ENCODE measurements at places on chromosomes 6 and 20.

GRCh38 chr20:46938434-46938833 lies 43.8 kb downstream of the EYA2 start:
- no peak for DNase-seq

DNA sequence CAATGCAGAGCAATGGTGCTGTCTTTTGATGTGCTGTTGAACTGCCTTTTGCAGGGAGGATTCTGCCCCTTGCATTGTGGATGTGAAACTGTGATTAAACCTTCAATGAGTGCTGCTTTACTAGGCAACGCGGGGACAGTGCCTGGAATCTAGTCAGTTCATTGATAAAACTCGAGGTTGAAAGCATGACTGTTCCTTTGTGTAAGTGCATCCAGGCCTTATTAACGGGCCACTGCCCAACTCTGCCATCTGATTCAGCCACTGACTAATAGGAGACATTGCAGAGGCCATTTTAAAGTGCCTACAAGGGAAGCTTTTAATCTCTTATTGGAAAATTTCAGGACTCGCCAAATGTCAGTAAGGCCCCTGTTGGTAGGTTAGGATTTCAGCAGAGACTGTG lies 49.3 kb downstream of the SLC35F1 start:
- no peak for DNase-seq

DNA sequence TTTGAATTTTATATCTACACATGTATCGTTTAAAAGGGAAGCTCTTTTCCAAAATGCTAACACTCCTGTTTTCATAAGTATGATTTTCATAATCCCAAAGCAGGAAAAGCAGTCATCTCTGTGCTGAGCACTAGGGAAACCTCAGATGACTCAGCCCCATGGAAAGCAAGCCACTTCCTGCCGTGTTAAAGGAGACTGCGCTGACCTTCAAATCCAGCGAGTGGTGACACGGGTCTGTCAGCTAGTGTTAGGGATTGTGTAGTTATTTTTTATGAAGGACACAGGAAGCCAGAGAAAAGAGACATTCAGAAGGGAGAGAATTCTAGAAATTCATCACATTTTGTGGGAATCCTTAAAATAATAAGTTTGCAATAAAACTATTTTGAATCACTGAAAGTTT lies 57.0 kb upstream of the CD93 start:
- no peak for DNase-seq

GRCh38 chr6:40194447-40195170 lies 260.3 kb upstream of the MOCS1 start:
- DNase-seq, result no peak

- no peak for DNase-seq
These were observed 42.9 kb upstream of the BHLHE23 start for GRCh38 chr20:63049561-63050221.

- no peak for DNase-seq
These were observed at the start of gene ARHGAP18 for GRCh38 chr6:129709769-129710449. TSS of gene ARHGAP18 (minus strand) at chr6:129710177. CDS start at chr6:129710136, 41 bp downstream.

DNA sequence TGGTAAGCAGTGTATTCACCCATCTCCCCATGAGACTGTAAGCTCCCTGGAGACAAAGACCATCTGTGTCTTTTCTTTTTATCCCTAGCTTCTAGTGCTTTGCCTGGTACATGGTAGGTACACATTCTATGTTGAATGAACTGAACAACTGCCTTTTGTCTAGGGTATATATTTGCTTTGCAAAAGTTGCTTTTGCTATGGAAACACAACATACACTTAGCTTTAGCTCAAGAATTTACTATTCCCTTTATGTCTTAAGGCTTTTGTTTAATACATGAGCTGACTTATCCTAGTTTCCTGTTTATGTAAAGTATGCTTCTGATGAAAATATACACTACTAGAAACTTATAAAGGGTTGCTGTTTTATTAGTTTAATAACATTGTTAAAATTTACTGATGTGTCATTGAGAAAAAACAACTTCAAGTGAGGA lies 198.2 kb downstream of the PRL start:
- DNase-seq, result peak; percentile 61

DNA sequence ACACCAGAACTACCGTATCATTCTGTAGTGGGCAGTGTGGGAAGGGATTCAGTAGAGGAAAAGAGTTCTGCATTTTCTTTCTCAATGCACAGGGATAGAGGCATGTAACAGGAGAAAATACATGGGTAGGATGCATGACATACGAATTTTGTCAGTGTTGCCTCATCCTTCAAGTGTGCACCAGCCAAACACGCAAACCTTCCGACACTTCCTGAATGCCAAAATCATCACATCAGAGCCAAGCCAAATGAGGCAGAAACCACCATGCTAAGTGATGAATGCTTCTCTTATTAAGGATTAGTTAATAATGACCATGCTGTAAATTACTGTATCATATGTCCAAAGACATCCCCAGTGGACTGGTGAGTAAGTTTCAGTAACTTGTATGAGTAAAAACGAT lies 27.3 kb downstream of the RAMACL start:
- DNase-seq, result no peak

- peak; percentile 76 for DNase-seq
These were observed 164.9 kb upstream of the HEY2 start for GRCh38 chr6:125584468-125584939.

DNA sequence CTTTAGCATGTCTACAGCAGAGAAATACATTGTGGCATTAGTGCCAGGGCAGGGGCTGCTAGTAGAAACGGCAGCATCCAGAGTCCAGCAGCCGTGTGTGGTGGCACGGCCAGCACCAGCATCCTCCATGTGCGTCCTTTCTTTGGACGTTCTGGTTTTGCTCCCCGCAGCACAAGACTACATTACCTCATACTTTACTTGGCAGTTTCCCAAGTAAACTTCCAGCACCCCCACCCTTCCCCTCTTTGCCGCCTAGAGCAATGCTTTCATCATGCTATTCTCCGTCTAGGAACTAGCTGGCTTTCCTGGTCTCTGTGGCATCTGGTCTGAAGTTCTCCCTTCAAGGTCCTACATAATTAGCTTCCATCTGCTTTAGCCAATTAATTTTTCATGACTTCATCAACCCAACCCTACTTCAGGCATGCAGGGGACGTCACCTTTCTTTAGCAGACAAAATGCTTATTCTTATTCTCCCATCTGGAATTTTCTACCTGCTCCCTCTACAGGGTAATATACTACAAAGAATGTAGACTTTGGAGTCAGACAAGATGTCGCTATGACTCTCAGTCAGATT lies 67.6 kb downstream of the BLOC1S5 start:
- DNase-seq, result no peak

DNA sequence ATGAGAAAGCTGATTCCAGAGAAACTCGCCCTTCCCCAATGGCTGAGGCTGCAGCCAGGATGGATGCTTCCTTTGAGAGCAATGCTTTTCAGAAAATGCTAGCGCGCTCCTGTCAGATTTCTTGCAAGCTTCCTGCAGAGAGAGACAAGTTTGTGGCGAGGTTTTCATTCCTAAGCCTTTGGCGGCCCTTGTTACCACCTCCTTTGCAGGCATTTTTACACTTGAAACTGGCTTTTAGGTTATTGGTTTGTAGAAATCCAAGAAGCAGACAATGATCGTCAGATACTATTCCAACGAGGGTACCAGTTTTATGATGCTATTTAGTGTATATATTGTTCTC lies 1.1 kb downstream of the FNDC1 start:
- DNase-seq, result no peak

- no peak for DNase-seq
These were observed 72.9 kb downstream of the SNX5 start for GRCh38 chr20:17895641-17896171.
